Epithelial cell of prostate (primary cell): ENCODE measurements at places on chromosomes 5 and 9.

DNA sequence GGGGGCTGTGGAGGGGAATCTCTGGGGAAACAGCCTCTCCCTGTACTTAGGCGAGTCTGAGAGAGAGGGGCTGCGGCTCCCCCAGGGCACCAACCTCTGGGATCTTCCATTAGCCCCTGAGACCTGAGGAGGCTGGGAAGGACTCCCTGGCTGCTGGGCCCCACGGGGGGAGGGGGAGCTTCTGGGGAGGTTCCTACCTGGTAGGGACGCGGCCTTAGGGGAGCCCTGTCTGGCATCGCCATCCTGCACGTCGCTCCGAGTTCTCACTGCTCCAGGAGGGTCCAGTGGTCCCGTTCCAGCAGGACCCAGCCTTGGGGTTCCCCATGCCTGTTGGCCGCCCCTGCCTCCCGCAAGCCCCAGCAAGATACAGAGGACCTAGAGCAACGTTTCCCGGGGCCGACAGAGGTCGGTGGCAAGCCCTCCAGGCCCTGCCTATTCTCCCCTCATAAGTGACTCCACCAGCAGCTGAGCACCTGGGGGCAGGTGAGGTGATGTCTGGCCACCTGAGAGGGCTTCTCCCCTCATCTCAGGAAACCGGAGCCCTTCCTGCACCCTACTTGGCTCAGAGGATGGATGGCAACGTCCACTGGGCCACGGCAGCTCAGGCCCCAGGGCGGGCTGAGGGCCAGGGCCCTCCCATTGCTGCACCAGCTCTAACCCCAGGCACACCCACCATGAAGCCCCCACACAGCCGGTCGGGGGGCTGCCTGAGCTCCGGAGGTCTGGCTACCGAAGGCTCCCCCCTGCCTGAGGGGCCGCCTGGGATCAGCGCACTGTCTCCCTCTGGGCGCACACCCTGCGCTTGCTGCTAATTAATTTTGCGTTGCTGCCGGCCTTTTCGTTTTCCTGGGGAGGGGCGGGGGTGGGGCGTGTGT, 22.5 kb downstream of the TPPP start:
- no peak for DNase-seq

- DNase-seq, result no peak
Measured at GRCh38 chr5:43270645-43271044, 42.6 kb downstream of the HMGCS1 start.

DNA sequence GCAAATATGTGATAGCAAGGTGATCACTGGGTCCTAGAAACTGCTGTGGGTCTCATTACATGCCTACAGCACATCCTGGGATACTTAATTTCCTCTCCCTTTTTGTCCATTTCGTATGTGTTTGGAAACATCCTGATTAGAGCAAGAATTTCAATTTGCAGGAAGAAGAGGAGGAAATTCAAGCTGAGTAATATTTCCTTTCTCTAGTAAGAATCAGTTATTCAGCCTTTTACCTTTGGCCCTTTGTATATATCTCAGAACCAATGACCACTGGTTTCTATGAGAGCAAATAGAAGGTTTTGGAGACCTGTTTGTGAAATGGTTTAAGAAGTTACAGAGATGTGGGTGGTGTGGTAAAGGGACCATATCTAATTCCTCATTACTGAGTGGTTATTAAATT, 171.6 kb downstream of the RMI1 start:
- no peak for DNase-seq

DNA sequence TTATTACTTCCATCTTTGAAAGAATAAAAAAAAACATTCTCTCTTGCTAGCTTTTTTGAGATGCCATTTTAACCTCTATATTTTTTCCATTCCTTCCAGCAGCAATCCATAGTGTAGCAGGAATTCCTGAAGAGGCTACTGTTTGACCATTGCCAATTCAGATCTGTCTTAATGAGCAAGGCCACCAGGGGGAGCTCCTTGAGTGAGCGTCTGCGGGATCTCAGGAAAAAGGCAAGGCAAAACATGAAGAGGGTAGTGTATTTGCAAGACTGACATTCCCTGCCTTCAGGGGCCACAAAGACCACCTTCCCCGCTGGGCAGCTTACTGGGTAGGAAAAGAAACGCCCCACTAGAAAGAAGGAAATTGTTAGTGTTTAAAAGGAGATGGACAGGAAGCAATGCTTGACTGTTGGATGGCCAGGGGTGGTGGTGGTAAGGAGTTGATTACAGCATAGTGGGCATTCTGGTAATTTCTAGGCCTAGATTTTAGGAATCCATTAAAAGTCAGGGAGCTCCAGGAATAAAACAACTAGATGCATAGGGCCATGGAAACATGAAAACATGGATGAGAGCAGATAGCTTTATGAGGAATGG, 206.6 kb upstream of the HAPLN1 start:
- DNase-seq, result no peak

DNA sequence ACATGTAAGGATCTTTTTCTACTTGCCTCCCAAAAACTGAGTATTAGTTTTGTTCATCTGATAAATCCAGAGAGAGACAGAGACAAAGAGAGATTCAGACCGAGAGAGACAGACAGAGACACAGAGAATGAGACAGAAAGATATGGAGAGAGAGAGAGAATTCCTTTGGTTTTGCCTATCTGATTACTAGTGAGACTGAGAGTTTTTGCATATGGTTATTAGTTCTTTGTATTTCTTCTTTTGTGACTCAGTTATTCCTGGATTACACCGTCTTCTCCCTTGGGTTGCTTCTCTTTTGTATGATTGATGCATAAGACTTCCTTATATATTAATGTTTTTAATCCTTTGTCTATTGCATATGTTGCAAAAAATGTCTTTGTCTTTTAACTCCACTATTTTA, 91.2 kb upstream of the SPATA31C2 start:
- no peak for DNase-seq

DNA sequence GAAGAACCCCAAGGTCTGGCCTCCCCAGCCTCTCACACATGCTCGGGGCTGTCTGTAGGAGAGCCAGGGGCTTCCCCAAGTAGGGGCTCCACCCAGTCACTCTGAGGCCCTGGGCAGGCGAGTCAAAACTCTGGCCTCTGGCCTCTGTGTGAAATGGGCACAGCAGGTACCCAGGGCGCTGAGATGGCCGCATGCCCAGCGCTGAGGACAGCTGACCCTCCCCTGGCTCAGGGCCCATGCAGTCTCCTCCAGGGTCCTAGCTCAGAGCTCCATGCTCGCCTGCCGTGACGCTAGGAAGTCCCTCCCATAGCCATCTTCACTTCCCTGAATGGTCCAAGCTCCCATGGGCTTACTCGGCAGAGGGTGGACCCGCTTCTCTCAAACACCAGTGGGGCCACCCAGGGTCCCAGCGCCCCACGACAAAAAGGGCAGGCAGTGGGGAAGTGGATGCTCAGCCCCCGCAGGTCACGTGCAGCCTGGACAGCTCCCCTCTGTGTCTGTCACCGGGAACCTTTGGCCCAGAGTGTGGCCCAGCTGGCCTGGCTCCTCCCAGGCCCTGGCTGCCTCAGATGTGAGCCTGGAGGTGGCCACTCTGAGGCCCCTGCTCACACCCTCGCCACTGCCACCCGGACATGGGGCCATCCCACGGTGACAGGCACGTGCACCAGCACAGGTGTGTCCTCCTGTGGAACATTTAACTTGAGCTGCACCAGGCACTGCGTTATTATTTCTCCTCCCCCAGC, 12.2 kb upstream of the VAV2 start:
- DNase-seq, result no peak

GRCh38 chr9:104278929-104279496, 184.9 kb downstream of the SMC2 start:
- no peak for DNase-seq

DNA sequence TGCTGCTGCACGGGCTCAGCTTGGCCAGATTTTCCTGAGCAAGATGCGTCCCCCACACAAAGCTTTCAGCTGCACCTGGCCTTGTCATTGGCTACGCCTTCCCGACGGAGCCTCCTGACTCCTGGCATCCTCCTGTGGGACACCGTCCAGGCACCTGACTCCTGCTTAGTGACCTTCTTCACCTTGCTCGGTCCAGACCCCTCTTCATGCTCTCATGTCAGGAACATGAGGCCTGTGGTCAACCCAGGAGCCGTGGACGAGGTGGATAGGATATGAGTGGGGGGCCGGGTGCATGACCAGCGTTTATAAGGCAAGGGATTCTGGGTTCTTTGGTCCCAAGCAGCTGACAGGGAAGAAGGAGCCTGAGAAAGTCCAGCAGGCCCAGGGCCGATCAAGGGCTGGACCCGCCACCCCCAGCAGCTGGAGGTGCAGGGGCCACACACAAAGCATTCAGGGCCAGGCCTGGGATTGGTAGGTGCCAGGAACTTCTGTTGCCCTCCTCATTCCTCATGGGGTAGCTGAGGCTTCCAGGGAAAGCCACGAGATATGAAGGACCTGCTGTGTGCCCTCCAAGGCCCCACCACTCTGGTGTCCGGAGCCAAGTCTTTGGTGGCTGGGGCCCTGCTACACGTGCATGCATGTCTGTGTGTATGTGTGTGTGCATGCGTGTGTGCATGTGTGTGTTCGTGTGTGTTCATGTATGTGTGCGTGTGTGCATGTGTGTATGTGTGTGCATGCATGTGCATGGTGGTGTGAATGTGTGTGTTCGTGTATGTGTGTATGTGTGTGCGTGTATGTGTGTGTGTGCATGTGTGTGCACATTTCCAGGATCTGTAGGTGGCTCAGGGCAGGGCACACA, 34.9 kb downstream of the SLC6A3 start:
- no peak for DNase-seq

DNA sequence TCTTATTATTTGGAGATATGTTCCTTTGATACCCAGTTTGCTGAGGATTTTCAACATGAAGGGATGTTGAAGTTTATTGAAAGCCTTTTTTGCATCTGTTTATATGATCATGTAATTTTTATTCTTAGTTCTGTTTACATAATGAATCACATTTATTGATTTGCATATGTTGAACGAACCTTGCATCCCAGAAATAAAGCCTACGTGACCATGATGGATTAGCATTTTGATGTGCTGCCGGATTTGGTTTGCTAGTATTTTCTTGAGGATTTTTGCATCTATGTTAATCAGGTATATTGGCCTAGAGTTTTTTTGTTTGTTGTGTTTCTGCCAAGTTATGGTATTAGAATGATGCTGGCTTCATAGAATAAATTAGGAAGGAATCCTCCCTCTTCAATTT, 161.4 kb upstream of the ITGA1 start:
- no peak for DNase-seq

GRCh38 chr9:20621471-20622329, 599 bp downstream of the MLLT3 start:
- no peak for DNase-seq

- no peak for DNase-seq
Measured at GRCh38 chr9:112771359-112772214, 21.0 kb downstream of the SNX30 start.

- no peak for DNase-seq
Measured at GRCh38 chr5:59757442-59757841, 136.1 kb downstream of the PDE4D start.

- DNase-seq, result no peak
Measured at GRCh38 chr9:14180093-14180959, 133.6 kb downstream of the NFIB start.

- DNase-seq, result no peak
Measured at GRCh38 chr9:114178756-114179450, 23.6 kb downstream of the COL27A1 start.

DNA sequence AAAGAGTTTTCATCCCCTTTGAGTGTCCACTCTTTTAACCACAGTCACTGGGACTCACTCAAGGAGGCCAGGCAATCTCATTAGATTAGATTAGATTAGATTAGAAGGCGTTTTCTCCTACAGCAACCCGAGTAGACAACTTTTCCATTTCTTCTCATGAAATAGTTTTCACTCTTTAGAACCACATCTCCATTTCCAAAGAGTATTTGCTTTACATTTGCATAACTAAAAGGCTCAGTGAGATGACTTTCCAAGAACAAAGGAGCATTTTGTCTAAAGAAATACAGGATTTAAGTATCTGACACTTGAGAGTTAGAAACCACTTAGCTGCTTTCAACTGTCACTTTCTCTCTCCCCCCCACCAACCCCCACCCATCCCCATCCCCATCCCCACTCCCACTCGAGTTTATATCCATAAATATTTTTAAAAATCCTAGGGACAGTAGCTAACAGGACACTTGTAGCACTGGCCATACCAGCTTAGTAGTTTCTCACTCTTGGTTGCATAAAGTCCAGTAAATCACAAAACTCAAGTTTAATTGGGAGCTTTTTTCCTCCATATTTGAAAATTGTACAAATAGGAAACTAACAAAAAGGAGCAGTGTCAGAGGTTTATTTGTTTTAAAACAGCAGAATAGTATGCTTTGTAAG, 2202.9 kb upstream of the WWC1 start:
- DNase-seq, result no peak

GRCh38 chr9:117046666-117047327, 359.7 kb downstream of the TRIM32 start:
- no peak for DNase-seq
